ENCODE measurements at places on chromosomes 2 and 18. TPM values are rescaled to one million over a fixed set of nuclear protein-coding genes. Genes with fewer than 3 reads are reported as not detected.

The MGAT4A gene
- 2.5 TPM for total RNA-seq

The VWA3B gene
- not detected for total RNA-seq

The NUP35 gene
- 12.6 TPM for total RNA-seq

The CFC1B gene
- total RNA-seq = not detected

Measured in A375 (cell line).